Right ventricle myocardium superior (tissue), 1 donor: ENCODE measurements at places on chromosomes 1 and 21. TPM values are rescaled to one million over a fixed set of nuclear protein-coding genes. Genes with fewer than 3 reads are reported as not detected.

Gene RAB42
- total RNA-seq = 1.4 TPM

Gene S100A16
- total RNA-seq = 44.3 TPM

DNA sequence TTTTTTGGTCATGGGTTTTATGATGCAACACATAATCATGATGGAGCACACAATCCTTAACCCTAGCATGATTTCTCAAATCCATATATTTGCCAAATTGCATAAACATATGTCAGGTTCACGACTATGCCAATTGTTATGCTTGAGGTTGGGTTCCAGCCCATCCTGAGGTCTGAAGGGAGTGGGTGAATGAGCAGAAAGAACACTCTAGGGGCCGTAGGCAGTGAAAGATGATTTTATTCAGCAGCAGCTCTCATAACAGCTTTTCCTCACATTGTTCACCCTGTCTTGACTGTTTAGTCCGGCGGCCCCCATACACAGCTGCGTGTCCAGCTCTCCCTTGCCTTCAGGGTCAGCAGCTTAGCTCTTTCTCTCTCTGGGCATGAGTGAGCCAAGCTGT, 627.7 kb downstream of the PLA2G4A start:
- DNase-seq = no peak

DNA sequence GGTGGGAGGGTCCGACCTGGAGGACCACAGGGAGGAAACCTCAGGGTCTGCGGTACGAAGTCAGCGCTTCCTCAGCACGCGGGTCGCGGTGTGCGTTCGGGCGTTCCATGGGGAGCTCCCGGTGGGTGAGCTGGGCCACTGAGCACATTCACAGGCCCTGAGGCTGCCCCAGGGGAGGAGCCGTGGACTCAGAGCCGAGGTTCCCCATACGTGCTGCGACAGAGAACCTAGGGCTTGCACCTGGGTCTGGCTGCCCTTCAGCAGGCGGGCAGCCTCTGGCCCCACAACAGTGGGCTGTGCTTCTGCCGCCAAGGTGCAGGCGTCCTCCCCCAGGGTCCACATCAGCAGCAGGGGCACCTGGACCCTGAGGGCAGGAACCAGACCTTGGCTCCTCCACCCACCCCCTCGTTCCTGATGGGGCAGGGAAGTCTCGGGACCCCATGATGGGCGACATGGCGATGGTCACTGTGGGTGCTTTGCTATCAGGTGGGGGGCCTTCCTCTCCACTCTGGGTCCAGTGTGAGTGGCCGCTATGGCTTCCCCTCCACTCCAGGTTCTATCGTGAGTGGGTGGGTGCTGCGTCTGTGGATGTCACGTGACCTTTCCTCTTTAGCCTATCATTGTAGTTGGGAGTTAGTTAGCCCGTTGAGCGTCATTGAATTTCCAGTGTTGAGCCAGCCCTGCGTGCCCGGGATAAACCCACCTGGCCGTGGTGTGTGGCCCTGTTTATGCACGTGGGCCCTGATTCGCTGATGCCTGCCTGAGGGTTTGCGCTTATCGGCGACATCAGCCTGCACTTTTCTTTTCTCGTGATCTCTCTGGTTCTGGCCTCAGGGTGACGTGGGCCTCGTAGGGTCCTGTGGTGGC, 27.9 kb downstream of the FTCD start:
- peak; percentile 38 for DNase-seq

GRCh38 chr1:180277476-180278193, 47.6 kb downstream of the LHX4 start:
- DNase-seq = no peak

DNA sequence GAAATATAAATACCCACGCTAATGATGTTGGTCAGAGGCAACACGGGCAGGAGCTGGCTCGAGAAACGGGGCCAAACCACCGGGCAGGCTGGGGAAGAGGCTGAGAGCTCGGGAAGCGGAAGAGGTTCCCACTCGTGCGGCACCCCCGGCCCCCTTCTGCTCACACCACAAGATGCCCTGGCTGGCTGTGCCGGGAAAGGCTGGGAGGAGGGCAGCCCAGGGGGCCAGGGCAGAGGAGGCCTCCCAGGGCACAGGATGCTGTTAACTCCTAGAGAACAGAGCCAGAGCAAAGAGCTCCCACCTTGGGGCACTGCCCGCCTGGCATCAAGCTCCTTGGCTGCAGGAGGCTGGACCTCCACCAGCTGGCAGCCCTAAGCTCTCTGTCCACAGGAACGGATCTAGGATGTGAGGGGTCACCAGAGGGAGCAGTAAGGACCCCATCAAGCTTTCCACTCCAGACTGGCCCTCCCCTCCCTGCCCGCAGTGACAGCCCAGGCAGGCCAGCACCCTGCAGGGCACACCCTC, 44.8 kb downstream of the CASZ1 start:
- DNase-seq = no peak
